H54 (cell line): ENCODE measurements at places on chromosomes 3 and 15.

DNA sequence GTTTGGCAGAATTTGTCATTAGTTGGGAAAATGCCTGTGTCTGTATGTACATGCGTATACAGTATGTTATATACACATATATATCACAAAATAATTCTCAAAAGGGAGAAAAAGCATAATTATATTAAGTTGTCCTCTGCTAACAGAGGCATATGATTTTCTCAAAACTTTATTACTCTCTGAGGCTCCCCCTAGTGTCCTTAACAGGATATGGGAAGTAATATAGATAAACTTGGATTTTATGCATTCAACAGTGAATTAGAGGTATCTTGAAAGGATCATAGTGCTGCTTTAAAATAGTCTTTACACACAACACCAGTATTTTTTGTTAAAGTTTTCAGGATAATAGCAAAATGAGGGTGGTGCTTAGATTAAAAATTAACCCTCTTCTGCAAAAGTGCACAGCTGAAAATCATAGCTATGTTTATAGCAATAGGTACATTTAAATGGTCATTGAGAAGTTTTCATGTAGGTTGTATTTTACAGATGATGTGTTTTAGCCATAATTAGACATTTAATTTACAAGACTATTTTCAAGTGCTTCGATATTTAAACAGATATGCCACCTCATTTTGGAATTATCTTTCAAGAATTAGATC, 454.0 kb upstream of the ROBO2 start:
- DNase-seq = no peak

DNA sequence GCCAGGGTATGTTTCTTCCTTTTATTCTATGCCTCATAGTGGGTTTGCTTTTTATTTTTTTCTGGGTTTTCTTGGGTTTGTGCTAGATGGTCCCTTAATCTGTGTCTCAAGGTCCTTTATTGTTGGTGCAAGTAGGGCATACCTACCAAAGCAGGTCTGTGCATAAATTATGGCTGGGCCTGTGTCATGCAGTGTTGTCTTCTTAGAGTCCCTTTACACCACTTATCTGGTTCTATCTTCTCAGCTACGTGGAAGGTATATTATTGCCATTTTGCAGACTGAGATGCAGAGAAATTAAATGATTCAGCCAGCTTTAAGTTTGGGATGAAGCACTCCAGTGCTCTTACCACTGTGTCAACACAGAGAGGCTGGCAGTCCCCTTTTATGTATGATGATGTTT, 293.5 kb upstream of the SOX2 start:
- DNase-seq = no peak

- DNase-seq = peak; percentile 20
Observed at GRCh38 chr15:58457466-58457965, 25.7 kb downstream of the LIPC start.

DNA sequence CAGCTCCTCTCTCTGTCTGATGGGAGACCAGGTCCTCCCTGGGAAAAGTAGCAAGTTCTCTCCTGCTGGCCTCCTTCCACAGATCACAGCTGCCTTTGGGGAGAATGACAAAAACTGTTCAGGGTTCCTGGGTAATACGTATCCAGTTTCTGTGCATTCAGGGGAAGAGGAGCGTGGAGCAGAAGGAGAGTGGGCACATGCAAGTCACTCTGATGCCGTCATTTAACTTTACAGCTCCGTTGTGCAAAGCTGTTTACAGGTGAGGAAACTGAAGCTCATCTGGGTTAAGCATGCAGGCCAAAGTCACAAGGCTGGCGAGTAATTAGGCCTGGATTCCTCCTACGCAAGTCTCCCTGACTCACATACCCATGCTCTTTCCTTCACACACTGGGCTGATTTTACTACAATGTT, 7.5 kb upstream of the TM4SF1 start:
- DNase-seq = no peak

GRCh38 chr3:45227071-45227820, 1.2 kb upstream of the TMEM158 start:
- DNase-seq = no peak

- no peak for DNase-seq
Observed at GRCh38 chr3:151318313-151318712, 1.7 kb upstream of the GPR87 start.

DNA sequence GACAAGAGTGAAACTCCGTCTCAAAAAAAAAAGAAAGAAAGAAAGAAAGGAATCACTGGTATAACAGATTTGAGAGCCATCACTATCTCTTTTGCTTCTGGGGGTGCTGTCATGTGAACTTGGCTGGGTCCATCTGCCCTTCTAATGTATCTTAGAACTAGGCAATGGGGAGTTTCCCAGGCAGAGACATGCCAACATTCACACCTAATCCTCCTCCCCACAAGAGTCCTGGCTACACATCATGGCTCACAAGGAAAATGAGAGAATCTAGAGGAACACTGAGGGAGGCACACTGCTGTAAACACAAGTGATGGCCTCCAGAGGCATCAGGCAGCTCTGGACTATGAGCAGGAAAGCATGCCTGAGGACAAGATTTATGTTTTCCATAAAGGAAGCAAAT, 67.8 kb upstream of the PPP2R3A start:
- DNase-seq = no peak

DNA sequence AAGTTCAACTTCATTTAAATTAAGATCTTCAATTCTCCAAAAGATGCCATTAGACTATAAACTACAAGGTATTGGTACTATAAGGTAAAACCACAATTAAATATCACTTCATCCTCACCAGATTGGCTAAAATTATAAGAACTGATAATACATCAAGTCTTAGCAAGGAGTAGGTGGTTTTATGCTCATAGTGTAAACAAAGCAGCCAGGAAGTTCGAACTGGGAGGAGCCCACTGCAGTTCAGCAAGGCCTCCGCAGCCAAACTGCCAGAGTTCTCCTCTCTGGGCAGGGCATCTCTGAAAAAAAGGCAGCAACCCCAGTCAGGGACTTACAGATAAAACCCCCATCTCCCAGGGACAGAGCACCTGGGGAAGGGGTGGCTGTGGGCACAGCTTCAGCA, 91.6 kb upstream of the SETMAR start:
- DNase-seq = no peak

DNA sequence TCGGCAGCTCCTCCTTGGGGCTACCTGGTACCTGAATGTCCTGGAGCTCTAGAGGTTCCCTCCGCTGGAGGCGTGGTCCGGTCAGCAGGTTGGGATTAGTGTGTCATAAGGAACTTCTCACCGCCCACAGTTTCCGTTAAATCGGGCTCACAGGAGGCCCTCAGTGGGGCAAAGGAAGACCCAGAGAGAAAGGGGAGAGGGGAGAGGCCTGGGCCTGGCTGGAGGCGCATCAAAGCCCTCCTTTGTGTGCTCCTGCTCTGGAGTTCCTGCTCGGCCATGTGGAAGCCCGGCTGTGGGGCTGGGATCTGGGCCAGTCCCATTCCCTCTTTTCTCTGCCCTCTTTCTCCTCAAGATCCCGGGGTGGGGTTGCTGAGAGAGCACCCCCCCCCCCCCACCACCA, at the start of gene RLBP1:
Gene RLBP1, minus strand, starts transcription at position 37 of the 400 bp plus-strand sequence. CDS start 2,604 bp downstream, outside the sequence.
- DNase-seq = no peak

DNA sequence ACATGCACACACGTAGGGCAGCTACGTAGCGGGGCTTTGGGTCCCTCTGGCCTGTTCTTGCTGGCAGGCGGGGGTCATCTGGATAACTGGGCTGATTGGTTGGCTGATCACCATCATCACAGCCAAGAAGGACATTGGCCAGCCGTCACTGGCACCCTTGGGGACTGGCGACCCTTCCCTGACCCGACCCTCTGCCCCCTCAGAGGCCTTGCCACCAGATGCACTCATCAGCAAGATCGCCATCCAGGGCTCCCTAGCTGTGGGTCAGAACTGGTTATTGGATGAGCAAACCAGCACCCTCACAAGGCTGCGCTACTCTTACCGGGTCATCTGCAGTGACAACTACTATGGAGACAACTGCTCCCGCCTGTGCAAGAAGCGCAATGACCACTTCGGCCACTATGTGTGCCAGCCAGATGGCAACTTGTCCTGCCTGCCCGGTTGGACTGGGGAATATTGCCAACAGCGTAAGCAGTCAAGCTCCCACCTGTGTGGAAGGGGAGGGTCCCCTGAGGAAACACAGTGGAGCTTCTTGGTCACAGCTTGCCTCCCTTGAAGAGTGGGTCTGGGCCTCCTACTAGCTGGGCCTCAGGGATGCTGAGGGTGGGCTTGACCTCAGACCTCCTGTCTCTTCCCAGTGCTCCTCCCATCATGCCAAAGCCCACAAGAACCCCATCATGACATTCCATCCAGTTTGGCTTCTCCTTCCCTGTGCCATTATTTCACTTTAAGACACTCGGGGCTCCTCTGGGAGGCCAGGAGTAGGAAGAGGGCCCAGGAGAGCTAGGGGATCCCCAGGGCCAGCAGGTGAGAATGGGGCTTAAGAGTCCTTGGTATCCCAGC, 2.4 kb downstream of the DLL4 start:
- no peak for DNase-seq

- DNase-seq = no peak
Observed at GRCh38 chr3:4409971-4410573, 57.0 kb downstream of the SUMF1 start.

DNA sequence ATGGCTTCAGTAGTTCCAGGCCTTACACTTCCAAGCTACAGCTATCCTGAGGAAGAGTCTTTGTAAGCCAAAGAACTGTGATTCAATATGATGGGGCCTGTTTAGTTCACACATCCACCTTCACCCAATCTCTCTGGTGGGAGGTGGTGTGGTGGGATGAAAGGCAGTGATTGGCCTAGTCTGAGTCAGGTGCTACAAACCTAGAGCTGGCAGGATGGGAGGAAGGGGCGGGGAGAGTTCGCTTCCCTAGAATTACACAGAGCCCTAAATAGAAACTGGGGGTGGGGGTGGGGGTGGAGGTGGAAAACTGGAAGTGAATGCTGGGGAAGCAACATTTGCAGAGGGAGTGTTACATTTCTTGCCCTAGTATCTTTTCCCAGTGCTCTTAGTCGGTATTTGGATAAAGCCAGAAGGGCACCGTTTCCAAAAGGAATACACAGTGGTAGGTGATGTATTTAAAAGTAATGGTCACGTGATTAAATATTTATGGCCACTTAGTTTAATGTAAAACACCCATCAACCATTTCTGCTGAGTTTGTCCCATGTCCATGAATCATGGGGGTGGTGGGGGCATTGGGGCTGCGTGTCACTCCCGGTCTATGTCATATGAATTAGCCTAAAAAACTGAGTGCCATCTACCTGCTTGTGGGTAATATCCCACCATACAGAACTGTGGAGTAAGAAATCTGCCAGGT, 247.6 kb upstream of the PROK2 start:
- no peak for DNase-seq

GRCh38 chr3:89372456-89372855, 265.0 kb downstream of the EPHA3 start:
- no peak for DNase-seq

- DNase-seq = no peak
Observed at GRCh38 chr3:71307991-71308697, 275.4 kb downstream of the FOXP1 start.

GRCh38 chr3:175598740-175599139, 739.6 kb downstream of the NAALADL2 start:
- DNase-seq = no peak

DNA sequence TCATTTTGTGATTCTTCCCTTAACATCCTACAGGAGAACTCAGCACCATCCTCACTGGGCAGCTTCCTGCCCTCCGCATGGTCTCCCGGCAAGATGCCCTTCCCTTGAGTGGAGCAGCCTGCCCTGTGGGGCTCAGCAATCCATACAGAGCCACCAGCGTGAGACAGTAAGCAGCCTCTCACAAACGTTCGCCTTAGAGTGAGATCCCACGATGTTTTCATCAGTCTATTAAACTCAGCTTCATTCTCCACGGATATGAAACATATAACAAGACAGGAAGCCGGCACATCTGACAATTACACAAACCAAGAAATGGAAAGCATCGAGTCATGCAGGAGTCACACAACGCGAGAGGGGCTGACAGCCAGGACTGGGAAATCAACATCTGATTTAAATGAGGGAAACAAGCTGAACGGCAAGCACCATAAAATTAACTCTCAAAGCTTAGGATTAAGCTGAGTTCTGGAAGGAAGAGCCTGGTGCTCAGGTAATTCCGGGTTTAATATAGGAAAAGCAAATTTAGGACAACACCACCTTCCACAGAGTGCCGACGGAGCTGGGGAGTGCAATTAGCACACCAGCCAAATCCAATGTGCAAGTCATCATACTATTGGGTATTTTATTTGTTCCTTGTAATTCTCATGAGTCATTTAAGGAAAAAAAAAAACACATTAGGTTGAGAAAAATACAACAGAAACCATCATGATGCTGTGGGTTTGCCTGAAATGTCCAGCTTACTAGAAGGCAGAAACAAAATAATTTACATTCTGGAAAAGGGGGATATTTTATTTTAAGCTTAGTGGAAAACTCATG, 272.0 kb downstream of the OCA2 start:
- DNase-seq = no peak

- DNase-seq = no peak
Observed at GRCh38 chr3:80994085-80994665, 767.3 kb downstream of the GBE1 start.

- no peak for DNase-seq
Observed at GRCh38 chr15:27884726-27885125, 214.4 kb downstream of the OCA2 start.

- no peak for DNase-seq
Observed at GRCh38 chr3:59998058-59998457, 948.2 kb upstream of the CFAP20DC start.

GRCh38 chr3:23319366-23320312, 116.5 kb downstream of the UBE2E2 start:
- no peak for DNase-seq

- no peak for DNase-seq
Observed at GRCh38 chr3:195334967-195335366, 64.0 kb upstream of the XXYLT1 start.
